Inflammatory macrophage treated with lipopolysaccharide for 1 hour (primary cell): ENCODE measurements at places on chromosomes 1 and 21.

- DNase-seq = no peak
Measured at GRCh38 chr1:84719543-84720217, 29.4 kb upstream of the SSX2IP start.

DNA sequence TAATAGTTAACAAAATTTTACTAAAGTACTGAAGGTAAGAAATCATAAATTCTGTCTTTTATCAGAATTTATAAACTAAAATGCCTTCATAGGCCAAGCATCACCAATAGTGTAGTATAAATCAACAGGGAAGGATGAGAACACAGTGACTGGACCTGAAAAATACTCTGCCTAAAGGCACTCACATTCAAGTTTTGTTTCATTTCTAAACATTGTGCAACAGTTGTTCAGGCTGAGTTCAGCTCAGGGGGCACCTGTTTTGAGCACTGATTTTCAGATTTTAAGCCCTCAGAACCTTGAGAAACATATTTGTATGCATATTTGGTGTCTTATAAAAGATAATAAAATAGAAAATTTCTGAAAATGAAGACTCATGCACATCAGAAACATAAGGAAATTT lies 12.4 kb downstream of the ACBD6 start:
- no peak for DNase-seq

DNA sequence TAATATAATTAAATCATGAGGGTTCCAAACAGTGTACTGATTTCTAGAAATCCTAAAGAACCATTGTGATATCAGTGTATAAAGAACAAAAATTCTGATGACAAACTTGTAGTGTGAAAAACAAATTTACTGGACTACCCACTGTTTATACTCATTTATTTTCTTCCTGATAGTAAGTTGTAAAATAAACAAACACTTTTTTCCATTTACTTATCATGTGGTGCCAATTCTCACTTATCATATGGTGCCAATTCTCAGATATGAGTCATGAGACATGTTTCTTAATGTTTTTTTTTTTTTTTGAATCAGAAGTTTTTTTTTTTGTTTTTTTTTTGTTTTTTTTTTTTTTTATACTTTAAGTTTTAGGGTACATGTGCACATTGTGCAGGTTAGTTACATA lies 137.7 kb downstream of the LEPR start:
- no peak for DNase-seq

GRCh38 chr21:38272215-38272614 lies 15.4 kb downstream of the KCNJ15 start:
- DNase-seq = no peak

DNA sequence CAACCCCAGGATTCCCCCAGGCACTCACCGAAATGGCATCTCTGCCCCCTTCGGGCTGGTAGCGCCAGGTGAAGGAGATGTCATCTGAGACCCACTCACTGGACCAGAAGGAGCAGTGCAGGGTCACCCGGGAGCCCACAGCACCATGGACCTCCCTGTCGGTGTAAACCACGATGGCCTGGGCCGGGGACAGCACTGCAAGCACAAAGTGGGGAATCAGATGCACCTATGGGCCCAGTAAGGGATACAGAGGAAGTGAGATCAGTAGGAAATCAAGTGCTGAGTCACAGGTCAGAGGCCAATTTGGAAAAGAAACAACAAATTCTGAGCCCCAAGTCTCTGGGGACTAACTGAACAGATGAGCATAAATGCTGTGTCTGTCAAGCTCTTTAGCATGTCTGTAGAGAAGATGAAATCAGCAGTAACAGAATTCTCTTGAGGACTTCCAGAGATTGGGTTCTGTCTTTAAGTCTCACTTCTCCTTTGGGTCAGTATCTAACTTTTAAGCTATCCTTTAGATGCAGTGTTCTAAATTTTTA lies 2.5 kb downstream of the MPZ start:
- peak; percentile 36 for DNase-seq

DNA sequence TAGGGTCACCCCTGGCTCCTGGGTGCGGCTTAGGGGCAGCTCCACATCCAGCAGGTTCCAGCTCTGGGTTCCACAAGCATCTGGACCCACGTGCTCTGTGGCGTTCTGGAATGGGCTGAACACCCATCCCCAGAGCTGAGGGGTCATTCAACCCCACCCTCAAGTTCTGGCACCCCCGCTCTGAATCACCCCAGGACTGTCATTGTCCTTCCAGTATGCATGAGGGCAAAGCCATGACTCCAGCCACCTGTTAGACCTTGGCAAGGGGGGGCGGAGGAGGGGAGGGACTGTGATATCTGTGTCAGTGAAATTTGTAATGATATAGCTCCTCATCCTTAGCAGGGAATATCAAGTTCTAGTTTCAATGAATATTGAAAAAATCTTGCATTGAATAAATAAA lies 12.3 kb downstream of the INSRR start:
- no peak for DNase-seq

DNA sequence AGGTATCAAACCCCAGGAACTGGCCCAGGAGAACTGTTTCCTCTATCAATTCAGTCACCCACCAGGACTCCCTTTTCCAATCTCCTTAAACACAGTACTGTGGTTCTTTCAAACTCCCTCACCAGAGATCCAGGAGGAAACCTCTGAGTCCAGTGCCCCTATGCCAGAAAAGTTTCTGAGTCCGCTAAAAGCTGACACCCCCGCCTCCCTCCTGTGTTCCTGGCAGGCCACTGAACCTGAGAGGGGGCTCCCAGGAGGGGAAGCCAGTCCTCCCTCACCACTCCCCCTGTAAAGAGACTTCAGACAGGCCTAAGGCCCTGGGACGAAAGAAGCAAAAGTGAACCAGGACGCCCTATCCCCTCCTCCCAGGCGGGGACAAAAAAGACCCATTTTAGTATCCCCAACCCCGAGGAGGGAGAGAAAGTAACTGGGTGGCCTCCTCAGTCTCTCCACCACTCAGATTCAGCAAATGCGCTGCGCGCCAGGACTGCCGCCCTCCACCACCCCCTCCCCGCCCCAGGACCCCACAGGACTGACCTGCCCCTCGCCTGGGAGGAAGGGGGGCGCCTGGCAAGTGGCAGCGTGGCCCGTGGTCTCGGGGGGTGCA lies 624 bp downstream of the SLC41A1 start:
- no peak for DNase-seq

- no peak for DNase-seq
Measured at GRCh38 chr1:2290171-2290578, 62.1 kb downstream of the SKI start.

- no peak for DNase-seq
Measured at GRCh38 chr1:206873603-206874188, 8.3 kb downstream of the IL20 start.

DNA sequence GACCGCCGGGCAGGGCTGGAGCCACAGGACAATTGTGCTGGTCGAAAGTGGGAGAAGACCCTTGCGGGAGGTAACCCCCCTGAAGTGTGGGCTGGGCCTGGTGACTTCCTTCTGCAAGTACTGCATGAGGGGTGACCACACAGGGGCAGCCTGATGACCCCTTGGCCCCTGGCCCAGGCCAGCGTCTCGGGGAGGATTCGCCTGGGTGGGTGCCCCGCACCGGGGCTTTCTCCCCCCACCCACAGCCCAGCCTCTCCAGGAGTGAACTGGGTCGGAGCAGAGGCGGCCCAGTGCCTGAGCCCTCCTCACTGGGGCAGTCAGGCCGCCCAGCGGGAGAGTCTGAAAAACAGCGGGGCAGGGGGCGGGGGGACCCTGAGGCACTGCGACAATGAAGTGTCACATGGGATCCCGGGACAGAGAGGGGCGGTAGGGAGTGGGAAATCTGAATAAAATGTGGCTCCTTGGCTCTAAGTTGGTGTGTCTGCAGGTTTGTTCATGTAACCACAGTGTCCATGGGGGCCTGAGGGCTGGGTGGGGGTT lies 1.6 kb upstream of the DNMT3L start:
- DNase-seq = no peak

GRCh38 chr1:232662910-232663309 lies 33.0 kb upstream of the SIPA1L2 start:
- no peak for DNase-seq

DNA sequence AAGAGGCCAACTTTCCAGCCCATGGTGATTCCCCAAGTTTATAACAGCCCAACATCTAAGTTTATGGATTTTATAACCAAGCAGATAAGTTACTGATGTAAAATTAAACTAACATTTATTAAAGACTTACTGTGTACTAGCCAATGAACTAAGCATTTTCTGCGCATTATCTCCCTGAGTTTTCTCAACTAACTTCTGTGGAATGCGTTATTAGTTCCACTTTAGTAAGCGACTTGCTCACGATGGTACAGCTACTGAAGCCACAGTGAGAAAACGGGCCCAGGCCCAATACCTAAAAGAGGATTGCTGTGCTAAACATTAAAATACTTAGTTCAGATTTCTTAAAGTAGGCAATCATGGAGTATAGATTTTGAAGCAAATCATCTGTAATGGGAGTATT lies 61.0 kb downstream of the ZBTB18 start:
- DNase-seq = no peak

DNA sequence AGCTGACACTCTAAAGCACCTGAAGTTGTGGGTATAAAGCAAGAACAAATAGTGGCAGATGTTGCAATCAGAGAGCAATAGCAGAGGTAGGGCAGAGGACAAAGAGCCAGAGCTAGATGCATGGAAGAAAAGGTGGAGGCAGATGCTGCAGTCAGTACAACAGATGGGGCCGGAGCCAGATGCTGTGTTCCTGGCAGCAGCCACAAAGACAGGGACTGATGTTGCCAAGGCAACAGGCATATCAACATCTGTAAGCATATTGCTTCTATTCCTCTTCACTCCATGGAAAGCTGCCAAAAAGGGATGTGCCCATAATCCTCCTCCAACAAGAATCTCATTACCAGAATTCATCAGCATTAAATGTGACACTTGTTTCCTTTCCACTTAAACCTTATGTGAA lies 108.0 kb downstream of the TNNI3K start:
- no peak for DNase-seq

DNA sequence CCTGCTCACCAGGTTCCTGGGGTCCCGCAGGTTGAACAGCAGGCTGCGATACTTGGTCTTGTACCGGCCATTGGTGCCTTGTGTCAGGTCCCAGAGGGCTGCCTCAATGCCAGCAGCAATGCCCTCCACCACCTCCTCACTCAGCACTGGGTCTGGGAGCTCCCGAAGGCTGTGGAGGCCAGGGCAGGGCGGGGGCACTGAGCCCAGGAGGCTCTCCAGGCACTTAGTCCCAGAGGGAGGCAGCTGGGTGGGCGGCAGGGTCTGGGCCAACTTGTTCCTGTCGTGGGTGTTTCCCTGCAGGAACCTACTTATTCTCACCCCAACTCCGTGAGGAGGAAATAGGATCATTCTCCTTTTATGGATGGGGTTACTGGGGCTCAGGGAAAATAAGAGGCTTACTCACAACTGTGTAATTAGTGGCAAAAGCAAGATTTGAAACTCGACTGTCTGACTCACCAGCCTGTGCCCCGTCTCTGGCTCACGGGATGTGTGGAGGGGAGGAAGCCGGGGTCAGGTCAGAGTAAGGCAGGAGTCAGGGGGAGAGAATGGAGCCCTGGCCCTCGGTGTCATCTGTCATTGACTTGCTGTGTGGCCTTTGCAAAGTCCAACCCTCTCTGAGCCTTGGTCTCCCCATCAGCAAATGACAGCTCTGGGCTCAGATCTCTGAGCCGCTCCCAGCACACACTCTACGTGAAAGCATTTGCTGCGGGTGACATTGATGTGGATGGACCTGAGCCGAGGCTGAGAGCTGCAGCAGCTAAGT lies 17.2 kb downstream of the SPOCD1 start:
- peak; percentile 94 for DNase-seq

DNA sequence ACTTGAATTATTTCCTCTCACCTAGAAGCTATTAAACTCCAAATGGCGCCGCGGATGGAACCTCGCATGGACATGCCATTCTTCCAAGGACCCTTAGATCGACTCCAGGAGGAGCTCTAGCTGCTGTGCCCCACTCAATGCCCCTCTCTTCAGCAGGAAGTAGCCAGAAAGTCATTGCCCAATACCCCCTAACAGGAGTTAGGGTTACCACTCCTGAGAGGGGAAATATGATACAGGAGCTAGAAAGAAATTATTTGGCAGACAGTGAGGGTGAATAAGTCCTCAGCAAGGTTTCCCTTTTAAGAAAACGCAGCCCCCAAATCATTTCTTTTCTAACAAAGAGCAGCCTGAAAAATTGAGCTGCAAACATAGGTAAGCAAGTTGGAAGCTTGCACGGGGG lies 28.6 kb downstream of the TFB2M start:
- no peak for DNase-seq

- no peak for DNase-seq
Measured at GRCh38 chr1:54355931-54356679, 50.1 kb downstream of the SSBP3 start.

GRCh38 chr1:215376544-215377264 lies 190.4 kb upstream of the KCTD3 start:
- no peak for DNase-seq

DNA sequence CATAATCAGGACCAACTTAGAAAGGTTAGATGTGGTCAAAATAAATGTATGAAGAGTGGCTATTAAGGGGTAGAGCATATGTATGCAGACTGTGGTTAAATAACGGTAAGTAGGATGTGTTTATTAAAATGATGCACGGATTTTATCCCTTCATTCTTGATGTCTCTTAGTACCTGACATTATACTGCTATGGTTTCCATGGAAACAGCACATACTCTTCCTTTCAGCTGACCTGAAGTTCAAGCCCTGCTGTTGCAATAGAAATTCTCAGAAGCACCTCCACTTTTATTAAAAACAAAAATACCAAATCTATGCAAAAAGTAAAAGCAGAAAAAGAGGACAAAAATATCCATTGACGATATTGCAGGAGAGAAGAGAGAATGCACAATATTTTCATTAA lies 381.4 kb downstream of the RWDD3 start:
- no peak for DNase-seq

DNA sequence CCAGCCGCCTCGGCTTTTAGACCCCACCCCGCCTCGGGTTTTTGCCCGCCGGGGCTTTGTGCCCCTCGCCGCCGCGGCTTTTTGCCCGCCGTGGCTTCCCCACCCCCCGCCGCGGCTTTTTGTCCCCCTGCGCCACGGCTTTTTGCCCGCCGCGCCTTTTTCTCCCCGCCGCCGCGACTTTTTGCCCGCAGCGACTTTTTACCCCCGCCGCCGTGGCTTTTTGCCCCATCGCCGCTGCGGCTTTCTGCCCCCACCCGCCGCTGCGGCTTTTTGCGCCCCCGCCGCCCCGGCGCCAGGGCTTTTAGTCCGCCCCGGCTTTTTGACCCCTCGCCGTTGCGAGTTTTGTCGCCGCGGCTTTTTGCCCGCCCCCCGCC lies 474.4 kb downstream of the FAM72C start:
- no peak for DNase-seq

DNA sequence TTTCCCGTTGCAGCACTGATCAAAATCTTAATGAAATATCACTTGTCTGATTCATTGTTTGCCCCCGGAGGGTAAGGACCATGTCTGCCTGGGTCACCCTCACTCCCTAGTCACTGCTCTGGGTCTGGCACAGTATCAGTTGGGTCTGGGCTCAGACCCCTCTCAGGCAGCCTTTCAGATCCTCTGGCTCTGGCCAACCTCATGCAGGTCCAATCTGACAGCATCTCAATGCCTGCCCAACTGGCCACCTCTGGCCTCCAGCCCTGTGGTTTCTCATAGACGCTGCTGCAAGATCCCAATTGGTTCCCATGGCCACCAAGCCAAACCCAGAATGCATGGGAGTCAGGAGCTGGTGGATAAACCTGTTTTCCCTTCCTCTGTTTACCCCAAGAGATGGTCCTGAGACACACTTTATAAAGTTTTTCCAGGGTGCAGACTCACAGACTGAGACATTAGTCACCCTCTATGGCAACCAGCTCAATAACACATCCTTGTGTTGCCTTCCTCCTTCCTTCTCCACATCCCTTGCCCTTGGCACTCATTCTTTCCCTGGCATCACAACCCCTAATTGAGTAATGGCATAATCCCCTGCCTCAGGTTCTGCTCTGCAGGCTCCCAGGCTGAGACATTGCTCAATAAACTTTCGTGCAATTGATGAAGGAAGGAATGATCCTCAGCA lies 199.2 kb downstream of the GRIK3 start:
- no peak for DNase-seq
